ENCODE measurements at places on chromosomes 13 and 19.

DNA sequence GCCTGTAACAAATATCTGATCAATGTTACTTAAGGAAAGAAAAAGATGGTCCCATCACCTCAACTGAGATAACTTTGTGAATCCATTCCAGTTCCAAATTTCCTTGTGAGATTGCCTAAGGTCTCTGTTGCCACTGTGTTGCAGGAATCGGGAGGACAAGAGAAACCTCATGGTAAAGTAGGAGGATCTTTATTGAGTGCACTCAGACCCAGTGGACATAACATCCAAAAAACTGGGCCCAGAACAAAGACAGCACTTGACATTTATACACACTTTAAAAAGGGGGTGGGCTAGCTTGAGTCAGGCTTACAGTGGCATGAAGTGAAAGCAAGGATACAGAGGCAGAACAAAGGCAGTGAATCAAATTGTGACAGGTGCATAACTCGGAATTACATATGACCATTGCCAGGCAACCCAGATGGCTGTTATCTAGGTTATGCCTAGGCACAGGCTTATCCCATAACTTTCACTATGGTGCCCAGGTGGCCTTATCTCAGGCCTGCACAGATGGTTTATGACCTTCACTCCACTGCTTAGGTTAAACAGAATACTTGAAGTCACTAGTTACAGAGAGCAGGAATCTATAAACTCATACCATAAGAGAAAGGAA lies 459.4 kb upstream of the PCDH20 start:
- DNase-seq, result no peak

DNA sequence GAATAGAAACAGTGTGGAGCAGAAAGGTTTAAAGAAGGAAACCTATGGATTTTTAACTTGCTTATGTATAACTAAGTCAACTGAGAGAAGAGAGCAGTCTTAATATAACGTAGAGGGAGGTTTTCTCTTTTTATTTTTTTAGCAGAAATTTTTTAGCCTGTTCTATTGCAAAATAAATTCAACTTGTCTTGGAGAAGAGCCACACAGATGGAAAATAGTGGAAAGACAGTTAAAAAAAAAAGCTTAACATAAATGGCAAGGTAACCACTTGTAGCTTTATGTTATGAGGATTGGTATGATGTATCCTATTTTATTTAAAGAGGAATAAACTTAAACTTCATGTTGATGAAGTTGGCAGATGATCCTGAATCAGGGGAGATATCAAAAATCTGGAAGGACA lies 312.4 kb downstream of the SHISA2 start:
- DNase-seq, result no peak

DNA sequence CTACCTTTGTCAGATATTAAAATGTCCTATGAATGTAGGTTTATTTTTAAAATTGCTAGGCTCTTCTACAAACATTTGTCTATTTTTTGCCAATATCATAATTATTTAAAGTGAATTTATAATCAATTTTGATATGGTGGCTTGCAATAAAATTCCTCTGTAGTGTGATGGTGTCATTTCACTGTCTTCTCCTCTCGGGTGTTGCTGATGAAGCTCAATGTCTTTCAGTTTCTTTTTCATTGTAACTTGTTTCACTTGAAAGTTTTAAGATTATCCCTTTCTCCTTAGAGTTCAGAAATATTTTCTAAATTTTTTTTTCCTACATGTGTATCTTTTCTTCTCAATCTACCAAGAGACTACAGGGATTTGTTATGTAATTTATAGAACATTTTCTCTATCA lies 267.1 kb upstream of the EDNRB start:
- no peak for DNase-seq

DNA sequence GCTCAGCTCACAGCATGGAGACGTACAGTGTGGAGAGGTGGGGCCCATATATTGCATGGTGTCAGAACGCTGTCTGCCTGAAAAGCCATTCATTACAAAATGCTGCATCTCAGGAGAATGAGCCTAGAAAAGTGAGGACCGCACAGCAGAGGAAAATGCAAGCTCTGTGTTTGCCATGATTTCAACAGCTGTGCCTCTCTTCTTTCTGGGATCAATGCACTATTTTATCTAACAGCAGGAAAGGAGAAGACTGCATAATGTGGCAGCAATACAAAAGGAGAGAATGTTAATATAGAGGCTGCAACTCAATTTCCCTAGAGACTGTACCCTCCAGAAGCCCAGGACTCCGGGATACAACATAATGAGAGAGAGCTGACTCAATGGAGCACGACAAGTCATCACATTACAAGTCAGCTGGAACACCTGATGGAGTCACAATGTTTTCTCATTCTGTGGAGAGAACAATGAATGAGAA lies 368.0 kb downstream of the FGF14 start:
- no peak for DNase-seq

- no peak for DNase-seq
Observed at GRCh38 chr13:52925775-52926285, 77.4 kb upstream of the PCDH8 start.

DNA sequence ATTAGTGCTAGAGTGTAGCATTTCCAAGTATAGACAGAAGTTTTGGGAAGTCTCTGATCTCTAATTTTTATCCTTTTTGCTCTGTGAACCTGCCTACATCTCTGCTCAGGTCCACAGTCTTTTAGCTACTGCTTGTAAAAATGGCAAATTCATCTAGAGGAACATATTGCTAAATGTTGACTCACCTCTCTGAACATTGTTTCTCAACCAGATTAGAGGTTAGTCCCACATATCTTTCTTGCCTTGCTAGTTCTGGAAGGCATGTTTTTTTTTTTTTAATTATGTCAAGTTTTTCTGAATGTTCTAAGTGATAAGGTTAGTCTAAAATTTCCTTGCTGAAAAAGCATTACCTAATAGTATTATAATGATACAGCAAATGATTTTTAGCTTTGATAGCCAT lies 2889.6 kb upstream of the PCDH20 start:
- no peak for DNase-seq

DNA sequence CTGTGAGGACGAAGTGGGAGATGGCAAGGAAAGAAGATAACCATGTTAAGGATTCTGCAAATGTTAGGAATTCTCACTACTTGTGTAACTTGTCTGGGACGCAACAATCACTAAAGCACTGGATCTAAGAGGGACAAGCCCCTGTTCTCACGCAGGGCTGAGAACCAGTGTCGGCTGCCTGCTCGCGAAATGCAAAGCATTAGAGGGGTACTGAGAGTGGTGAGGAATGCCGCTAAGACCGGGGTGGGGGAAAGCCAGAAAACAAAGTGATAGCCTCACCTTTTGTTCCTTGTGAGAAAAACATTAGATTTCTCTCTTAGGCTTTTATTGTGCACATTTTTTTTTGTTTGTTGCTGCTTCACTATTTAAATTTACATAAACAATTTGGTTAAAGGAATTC lies 241.9 kb downstream of the ABCC4 start:
- DNase-seq, result no peak

DNA sequence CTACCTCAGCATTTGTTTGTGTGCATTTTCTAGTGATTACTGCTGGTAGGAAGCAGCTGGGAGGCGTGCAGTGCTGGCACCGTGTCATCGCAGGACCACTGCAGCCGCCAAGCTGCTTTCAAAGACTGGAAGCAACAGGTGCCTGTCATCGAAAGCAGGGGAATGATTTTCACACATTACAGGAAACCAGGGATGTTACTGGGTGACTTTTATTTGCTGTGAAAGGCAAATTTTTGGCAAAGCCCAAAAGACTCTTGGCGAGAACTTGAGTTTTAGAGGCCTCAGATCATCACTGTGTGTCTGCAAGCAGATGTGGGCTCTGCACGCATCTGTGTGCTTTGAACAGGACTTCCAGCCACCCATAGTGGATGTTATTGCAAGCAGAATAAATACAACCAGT lies 176.4 kb downstream of the FLT1 start:
- no peak for DNase-seq

DNA sequence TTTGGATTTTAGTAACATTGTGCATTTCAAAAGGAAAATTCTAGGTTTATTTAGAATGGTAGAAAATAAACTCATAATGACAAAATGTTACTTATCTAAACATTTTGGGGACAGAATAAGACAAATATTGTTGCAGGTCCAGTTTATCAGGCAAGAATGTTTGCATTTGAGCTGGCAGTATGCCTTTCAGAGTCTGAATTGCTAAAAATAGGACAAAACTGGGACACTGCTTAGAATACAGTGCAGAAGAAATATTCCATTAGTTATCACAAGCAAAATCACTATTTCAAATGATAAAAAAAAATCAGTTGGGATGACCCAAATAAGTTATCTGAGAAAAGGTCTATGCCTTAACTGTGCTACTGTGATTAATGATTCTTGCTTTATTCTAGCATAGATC lies 870.3 kb upstream of the MIR17HG start:
- DNase-seq, result no peak

DNA sequence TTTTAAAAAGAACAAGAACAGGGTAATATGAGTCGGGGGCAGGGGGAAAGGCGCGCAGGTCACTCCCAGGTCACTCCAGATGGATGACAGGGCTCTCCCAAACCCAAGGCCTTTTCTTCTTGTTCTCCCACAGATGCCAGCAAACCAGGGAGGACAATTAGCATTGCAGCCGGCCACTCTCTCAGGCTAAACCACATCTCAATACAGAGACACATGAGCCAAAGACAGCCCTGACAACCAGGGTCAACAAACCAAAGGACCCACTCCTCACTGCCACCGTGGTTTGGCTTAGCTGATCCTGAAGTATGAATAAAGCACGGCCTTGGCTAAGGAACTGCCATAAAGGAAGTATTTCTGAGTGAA lies 47.3 kb downstream of the LATS2 start:
- DNase-seq, result no peak

GRCh38 chr13:111658145-111659100 lies 338.0 kb downstream of the TEX29 start:
- no peak for DNase-seq

- DNase-seq, result no peak
Observed at GRCh38 chr13:71856548-71857043, 10.4 kb downstream of the DACH1 start.

- DNase-seq, result no peak
Observed at GRCh38 chr13:110306960-110307766, at the start of the genes COL4A1 and COL4A2. TSS of gene COL4A1 (minus strand) at chr13:110307157. CDS start at chr13:110307027, 130 bp downstream. TSS of gene COL4A2 (plus strand) at chr13:110307284. CDS start at chr13:110307904, 620 bp downstream.

- no peak for DNase-seq
Observed at GRCh38 chr13:47718556-47718955, 282.5 kb downstream of the SUCLA2 start.

GRCh38 chr19:19602136-19602712 lies 16.3 kb downstream of the PBX4 start:
- DNase-seq, result no peak

DNA sequence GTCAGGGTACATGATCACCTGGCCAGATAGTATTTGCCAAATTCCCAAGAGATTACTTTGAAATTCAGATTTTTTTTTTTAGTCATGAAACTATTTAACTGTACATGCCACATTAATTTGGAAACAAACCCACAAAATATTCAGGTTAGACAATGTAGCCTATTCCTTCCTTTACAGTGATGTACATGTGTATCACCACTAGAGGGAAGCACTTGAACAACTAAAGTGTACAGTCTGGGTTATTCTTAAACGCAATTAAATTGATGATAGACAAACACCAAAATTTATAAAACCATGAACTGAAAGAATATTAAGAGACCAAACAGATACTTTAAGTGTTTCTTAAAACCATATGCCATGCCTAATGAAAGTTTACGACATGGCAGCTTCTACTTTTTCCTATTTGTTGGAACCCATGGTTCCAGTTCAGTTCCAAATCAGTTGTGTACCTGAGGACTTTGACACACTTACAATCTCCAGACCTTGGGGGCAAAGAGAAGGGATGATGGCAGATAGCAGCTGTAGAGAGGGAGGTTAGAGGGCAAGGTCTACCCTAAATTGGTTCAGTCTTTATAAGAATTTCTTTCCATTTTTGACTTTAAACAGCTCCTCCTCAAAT lies 52.8 kb downstream of the TNFSF13B start:
- DNase-seq, result peak; percentile 78

DNA sequence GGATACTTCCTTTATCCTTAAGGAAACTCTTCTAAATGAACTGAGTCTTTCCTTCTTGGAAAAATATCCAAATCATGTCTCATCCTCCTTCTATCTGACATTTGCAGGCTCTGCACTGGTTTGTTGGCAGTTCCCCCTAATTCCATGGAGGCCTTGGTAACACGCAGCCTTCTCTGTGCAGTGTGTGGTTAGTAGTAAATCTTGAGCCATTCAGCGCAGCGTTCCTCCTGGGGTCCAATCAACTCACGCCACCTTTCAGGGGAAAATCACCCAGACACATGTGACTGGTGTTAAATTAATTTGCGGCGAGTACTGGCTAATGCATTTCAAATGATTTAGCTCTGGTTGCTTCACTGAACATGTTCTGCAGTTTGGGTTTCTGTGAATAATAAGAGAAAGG lies 21.0 kb upstream of the CBY2 start:
- DNase-seq, result no peak
